ENCODE measurements at places on chromosomes 5 and 9.
A peak's percentile ranks its signal among the peaks of the same experiment; 100 is the strongest.

- DNase-seq, result no peak
These were observed 175.1 kb downstream of the SNX18 start for GRCh38 chr5:54692631-54693030.

DNA sequence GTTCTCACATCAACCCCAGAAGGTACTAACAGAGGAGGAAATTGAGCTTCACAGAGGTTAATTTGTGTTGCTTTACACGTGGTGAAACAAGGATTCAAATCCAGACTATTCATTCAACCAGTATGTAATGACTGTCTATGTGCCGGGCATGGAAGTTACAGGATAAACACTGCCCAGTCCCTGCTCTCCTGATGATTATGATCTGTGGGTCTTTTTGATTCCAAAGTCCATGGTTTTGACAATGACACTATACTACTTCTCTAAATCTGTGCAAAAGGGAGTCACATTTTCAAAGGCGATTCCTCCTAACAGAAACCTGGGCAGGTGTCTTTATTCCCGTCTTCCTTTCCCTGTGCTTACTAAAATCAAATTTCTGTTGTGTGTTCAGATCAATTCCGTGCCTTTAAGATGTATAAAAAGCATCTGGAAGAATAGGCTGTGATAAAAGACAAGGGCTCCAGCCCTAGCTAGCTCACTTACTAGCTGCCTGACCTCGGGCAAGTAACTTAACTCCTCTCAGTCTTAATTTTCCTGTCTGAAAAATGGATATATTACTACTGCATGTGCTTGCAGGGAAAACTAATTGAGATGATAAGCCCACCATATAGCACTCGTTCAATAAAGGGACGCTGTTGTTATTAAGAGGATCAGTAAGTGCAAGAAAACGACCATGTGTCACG lies 970 bp upstream of the CREBRF start:
- no peak for DNase-seq

DNA sequence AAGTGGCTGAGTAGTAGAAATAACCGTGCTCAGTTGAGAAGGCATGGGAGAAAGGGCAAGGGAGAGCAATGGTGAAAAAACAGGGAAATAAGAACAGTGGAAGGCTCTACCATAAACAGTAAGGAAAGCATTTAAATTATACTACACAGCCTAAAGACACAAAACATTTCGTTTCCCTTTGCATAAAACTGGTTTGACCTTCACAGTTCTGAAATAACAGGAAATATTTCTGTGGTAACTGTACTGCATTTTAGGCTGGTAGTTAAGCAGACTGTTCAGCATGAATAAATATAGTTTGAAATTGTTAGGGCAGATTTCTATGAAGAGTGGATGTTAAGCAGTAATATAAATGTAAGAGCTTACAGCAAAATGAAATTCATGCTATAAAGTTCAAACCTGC lies 147.5 kb downstream of the CSNK1G3 start:
- DNase-seq, result no peak

GRCh38 chr5:141691867-141692532 lies 10.0 kb upstream of the ARAP3 start:
- DNase-seq, result peak; percentile 71

DNA sequence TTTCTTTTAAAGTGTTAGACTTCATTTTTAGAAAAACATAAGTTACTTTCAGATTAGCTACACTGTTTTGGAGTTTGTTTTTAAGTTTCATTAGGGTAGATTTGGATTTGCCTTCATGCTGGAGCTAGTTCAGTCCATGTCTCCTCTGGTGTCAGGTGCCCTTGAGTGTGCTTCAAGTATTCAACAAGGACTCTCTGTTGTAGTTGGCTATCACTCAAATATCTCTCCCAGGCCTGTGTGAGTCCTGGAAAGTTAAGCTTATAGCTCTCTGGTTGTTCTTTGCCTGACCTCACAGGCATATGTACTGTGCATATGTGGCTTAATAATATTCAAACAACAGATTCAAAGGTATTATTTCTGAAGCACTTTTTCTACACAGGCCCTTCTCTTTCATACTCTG lies 45.4 kb downstream of the PTBP3 start:
- no peak for DNase-seq

DNA sequence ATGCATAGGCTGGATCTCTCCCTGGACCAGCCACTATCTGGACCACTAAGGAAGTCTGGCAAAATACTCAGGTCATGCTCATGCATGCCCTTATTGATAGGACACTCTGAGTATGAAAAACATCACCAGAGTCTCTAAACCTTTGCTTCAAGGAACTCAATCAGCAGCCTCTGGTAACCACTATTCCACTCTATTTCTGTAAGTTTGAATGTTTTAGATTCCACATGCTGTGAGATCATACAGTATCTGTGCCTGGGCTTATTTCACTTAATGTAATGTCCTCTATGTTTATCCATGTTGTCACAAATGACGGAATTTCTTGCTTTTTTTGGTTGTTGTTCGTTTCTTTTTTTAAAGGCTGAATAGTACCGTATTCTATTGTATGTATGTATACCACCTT lies 68.3 kb downstream of the TARS1 start:
- DNase-seq, result no peak

GRCh38 chr5:139387611-139388197 lies 2.0 kb downstream of the MZB1 start:
- DNase-seq, result no peak

- DNase-seq, result no peak
These were observed 211.8 kb upstream of the SH3GL2 start for GRCh38 chr9:17367035-17367434.

- no peak for DNase-seq
These were observed 126.6 kb upstream of the HMHB1 start for GRCh38 chr5:143685246-143685815.

GRCh38 chr5:176588297-176588696 lies 21.7 kb downstream of the GPRIN1 start:
- DNase-seq, result no peak

DNA sequence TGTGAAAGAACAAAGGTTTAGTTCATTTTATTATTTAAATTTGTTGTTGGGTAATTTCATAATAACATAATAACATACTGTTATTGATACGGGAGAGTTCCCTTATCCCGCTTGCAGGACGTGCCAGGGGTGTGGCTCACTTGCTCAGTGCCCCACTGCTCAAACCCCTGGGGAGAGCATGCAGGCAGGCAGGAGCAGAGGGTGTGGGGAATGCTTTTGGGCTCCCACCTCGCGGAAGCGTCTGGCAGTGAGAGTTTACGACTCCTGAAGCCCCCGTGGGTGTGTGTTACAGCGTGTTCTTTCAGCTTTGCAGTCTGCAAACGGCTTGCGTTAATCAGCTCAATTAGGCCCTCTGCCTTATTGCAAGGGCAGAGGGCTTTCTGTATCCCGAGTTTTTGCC lies 675.9 kb downstream of the SEMA5A start:
- DNase-seq, result no peak

DNA sequence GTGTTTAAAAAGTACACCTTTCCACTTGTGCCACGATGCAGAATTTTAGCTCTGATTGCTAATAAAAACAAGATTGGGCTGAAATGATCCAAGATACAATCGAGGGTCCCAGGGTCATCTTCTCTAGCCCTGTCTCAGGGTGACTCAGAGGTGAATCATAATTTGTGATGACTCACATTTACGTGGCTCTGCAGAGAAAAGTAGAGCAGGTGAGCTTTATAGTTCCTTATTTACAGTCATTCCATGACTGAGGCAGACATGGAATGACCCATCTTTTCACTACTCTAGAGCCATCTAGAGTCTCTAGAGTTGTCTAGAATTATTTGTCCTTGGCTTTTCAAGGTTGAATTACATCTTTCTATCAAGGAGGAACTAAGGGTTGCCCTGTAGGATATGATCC lies 155.2 kb downstream of the GAS1 start:
- no peak for DNase-seq

DNA sequence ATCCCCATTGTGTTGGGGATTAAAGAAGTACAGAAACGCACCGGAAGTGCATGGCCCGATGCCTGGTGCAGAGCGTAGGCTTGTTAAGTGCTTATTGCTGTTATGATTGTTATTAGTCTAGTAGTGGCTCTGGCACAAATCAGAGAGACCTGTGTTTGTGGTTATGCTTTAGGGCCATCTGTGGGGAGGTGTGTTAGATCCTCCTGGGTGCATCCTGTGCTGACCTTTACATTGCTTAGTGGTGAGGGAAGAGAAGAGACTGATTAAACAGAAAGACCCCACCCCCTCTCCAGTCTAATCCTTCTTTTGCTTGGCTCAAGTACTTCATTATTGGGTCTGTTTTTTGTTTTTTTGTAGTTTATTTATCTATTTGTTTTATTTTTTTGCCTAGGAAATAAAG lies 112.7 kb upstream of the SPRY4 start:
- DNase-seq, result no peak

- no peak for DNase-seq
These were observed 21.0 kb upstream of the TLX3 start for GRCh38 chr5:171288066-171288465.

GRCh38 chr5:64973215-64973614 lies 204.5 kb downstream of the CWC27 start:
- DNase-seq, result no peak

GRCh38 chr5:143212261-143212660 lies 191.2 kb downstream of the NR3C1 start:
- DNase-seq, result no peak

- DNase-seq, result no peak
These were observed 28.3 kb downstream of the TPD52L3 start for GRCh38 chr9:6356441-6356840.

- no peak for DNase-seq
These were observed 26.8 kb downstream of the PIP5K1B start for GRCh38 chr9:68731857-68732256.

DNA sequence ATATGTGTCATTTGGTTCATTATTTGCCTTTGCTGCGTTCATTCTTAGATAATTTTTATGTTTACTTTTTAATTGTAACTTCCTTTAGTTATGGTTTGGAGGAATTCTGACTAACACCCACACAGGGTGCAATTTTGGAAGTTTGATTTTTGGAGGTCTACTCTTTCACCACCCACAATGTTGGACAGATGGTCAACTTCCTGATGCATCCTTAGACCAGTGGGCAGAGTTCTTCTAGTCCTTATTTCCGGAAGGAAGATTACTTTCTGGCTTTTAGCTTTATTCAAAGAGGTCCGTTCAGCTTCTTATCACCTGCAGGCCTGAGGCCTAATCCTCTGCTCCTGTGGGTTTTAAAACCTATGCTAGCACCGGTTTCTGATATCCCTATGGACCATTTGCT lies 126.7 kb downstream of the MTX3 start:
- no peak for DNase-seq

DNA sequence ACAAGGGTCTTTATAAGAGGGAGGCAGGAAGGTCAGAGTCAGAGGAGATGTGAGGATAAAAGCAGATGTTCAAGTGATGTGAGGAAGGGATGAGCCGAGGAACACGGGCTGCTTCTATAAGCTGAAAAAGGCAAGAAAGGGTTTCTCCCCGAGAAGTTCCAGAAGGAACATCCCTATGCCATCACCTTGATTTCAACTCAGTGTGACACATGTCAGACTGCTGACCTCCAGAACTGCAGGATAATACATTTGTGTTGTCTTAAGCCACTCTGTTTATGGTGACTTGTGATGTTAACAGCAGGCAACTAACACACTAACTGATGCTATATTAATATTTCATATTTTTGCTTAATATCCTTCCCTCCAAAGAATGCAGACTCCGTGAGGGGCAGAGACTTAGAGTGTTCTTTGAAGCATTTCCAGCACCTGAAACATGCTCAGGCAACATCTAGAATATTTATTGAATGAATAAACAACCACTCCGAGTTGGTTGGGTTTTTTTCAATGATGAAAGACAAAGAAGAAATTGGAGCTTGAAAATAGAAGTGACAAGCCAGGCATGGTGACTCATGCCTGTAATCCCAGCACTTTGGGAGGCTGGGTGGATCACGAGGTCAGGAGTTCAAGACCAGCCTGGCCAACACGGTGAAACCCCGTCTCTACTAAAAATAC lies 77.6 kb upstream of the ADRA1B start:
- no peak for DNase-seq

- DNase-seq, result no peak
These were observed 289.0 kb downstream of the NR3C1 start for GRCh38 chr5:143114481-143114880.

GRCh38 chr5:12335938-12336337 lies 431.7 kb upstream of the CTNND2 start:
- no peak for DNase-seq

DNA sequence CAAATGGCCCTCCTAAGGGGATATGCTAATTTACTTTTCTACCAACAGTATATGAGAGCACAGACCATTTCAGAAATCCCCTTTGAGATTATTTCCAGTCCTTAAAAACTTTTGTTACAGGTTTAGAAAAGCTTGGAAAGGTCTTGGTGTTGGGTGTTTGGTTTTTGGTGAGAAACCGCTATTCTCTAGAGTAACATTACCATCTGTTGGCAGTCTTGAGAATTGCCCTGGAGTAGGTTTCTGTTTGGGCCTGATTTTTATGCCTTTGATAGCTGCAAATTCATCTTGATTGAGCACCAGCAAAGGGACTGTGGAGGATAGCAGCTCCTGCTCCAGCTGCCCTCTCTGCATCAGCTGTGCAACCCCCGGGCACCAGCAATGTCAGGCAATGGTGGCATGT lies 8.0 kb downstream of the NUDT2 start:
- DNase-seq, result no peak

- no peak for DNase-seq
These were observed 55.8 kb downstream of the PTTG1 start for GRCh38 chr5:160477266-160477970.

DNA sequence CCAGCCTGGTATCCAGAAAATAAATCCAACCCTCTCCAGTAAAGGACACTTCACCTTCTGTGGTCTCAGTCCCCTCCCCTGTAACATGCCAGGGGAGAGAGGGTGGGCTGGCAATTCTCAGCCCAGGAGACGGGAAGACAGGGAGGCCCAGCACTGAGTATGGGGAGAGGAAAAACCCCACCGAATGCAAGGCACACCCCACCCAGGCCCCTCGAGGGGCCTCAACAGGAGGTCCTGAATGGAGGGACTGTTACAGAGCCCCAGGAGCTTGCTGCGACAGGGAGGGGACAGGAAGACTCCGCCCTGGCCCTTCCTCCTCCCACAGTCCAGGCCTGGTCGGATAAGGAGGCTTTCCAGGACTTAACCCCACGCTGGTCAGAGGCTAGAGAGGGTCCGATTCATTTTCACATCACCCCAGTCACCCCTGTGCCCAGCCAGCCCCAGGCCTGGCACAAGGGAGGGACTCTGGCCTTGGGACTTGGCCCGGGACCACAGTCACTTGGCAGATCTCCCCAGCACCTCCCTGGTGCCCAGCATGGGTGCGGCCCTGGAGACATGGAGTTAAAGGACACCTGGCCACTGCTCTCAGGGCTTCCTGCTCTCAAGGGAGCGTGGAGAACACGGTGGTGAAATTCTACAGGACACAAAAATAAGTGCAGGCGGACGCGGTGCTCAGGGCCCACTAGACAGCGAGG lies 44.9 kb upstream of the STXBP1 start:
- no peak for DNase-seq

- no peak for DNase-seq
These were observed 1.7 kb upstream of the ACSL6 start for GRCh38 chr5:132013006-132013689.

- DNase-seq, result no peak
These were observed 54.4 kb upstream of the PIK3R1 start for GRCh38 chr5:68161156-68161555.

- DNase-seq, result no peak
These were observed 55.6 kb downstream of the CAMSAP1 start for GRCh38 chr9:135851748-135852147.

GRCh38 chr5:102975457-102976182 lies 144.3 kb downstream of the GIN1 start:
- no peak for DNase-seq

GRCh38 chr5:159582756-159583541 lies 252.7 kb upstream of the IL12B start:
- no peak for DNase-seq

GRCh38 chr9:83956086-83956435 lies 24.0 kb downstream of the HNRNPK start:
- no peak for DNase-seq
